RWPE2 (cell line): ENCODE measurements at places on chromosomes 7 and 10.
A peak's percentile ranks its signal among the peaks of the same experiment; 100 is the strongest.

DNA sequence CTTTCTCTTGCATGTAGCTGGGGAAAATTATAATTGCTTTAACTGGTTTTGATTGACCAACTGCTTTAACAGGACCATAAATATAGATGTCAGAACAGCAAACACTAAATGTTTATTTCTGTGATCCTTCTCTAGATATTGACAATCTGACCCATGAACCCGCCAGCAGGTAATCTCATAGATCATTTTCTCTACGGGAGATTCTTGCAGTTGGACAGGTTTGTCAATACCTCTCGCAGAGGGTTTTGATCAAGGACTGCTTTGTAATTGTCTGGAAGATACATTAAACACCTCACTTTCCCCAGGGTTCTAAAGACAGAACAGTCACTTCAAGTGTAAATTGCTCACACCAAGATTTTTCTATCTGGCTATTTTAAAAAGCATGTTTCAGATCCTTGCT, 235.8 kb upstream of the RHOBTB1 start:
- DNase-seq, result no peak

- no peak for DNase-seq
Observed at GRCh38 chr7:106915407-106915806, 50.3 kb downstream of the PIK3CG start.

DNA sequence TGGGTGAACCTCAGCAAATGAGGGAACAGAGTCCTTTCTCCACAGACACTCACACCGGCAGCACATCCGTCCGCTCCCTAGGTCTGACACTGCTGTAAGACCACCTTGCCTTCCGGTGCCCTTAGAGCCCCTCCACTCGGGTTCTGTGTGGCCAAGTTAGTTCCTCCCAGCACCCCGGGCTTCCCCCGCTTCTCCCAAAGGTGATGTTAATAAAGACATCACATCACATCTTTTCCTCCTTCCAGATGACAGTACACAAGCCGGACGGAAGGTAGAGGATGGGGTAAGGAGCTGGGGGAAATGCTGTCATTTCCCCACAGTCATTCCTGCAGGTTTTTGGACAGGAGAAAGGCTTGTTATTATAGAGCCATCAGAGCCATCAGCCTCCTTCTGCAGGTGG, 42.3 kb downstream of the OAT start:
- peak; percentile 34 for DNase-seq

- no peak for DNase-seq
Observed at GRCh38 chr7:137934941-137935883, 66.7 kb downstream of the CREB3L2 start.

DNA sequence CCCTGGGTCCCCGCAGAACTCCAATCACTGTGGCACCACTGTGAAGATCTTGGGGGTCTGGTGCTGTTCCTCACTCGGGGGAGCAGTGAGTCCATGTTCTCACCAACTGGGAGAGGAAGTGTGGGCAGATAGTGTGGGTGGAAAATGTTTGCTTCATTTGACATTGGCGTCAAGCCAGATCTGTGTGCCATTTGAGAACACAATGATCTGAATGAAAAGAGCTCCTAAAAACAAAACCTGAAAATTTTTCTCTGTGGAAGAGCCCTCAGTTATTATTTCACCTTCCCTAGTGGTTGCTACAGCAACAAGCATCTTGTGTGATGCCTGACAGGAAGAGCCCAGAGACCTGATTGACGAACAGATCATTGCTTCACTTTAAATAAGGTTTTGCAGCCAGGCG, 125.6 kb downstream of the VIPR2 start:
- no peak for DNase-seq
